ENCODE measurements at places on chromosomes 7 and 10. TPM values are rescaled to one million over a fixed set of nuclear protein-coding genes. Genes with fewer than 3 reads are reported as not detected.

SPOCK2 gene
- 2.0 TPM for total RNA-seq

IFIT1B gene
- under 0.01 TPM for total RNA-seq

GNG11 gene
- total RNA-seq, result 11.2 TPM

SPDYE18 gene
- total RNA-seq, result 0.32 TPM

CNPY1 gene
- not detected for total RNA-seq

FAM241B gene
- 0.09 TPM for total RNA-seq

TMEM213 gene
- not detected for total RNA-seq

AGAP6 gene
- 1.8 TPM for total RNA-seq

NPFFR1 gene
- total RNA-seq, result under 0.01 TPM

BAZ1B gene
- 39.0 TPM for total RNA-seq

CHST12 gene
- total RNA-seq, result 2.7 TPM

GPR26 gene
- not detected for total RNA-seq

TAS2R3 gene
- 1.3 TPM for total RNA-seq

ABCB4 gene
- 6.8 TPM for total RNA-seq

AKR1C8 gene
- total RNA-seq, result not detected

CYP2E1 gene
- total RNA-seq, result 0.52 TPM

SMKR1 gene
- not detected for total RNA-seq
